ENCODE measurements at places on chromosomes 4 and X.
A peak's percentile ranks its signal among the peaks of the same experiment; 100 is the strongest.

DNA sequence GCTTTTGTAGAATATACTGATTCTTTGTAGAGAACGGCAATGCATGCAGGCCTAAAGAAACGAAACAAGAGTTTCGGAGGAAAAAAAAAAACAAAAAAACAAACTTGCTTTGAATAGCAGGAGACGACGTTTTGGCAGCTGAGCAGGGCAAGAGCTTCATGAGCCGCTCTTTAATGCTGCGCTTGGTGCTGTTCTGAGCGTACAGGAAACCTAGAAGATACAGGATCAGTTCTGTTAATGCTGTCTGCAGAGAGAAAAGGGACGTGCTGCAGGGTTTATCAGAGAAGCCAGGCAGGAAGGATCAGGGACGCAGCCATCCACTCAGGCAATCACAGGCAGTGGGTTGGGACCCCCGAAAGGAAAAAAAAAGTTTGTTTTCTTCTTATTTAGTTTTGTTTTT, 182.2 kb downstream of the PACRGL start:
- DNase-seq, result no peak

DNA sequence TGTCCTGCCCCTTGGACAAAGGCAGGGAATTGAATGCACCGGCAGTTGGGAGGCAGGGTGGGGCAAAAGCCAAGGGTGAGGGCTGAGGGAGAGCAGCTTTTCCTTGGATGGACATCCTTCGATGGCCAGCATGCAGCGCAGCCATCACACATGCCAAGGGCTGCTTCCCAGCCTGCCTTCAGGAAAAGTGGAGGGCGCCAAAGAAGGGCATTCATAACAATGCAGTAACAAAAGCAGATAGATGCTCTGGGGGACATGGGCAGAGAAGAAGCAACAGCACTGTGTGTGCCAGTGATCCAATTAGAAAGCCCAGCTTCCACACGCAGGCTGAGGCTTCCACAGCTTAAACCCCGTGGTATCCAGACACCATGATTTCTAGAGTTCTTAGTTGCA, 71.5 kb downstream of the TSPAN5 start:
- DNase-seq, result no peak

DNA sequence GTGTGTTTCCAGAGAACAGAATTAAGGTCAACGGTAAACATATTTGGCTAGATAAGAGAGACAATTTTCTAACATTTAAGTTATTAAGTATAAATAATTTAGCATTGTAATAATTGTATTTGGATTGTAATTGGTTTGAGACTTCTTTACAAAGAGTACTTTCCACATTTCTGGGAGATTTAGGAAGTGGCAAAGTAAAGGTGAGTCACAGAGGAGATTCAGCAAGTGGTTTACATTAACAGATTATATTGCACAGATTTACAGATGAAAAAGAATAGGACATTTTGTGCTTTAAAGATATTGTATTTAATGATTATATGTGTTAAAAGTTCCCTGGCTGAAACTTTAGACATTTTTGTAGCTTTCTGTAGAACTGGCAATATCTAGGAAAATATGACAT, 584.4 kb upstream of the AADAT start:
- DNase-seq, result peak; percentile 14

DNA sequence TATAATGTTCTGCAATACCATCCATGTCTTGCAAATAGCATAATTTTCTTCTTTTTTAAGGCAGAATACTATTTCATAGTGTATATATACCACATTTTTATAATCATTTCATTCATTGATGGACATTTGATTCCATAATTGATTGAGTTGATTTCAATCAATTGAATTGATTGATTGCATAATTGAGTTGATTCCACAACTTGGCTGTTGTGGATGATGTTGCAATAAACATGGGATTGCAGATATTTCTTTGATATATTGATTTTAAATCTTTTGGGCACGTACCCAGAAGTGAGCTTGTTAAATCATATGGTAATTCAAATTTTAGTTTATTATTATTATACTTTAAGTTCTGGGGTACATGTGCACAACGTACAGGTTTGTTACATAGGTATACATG, 232.8 kb downstream of the GALNTL6 start:
- DNase-seq, result no peak

Measured in fibroblast of skin of back (primary cell).